NCI-H1092 (cell line): ENCODE measurements at places on chromosomes 12 and 14.

DNA sequence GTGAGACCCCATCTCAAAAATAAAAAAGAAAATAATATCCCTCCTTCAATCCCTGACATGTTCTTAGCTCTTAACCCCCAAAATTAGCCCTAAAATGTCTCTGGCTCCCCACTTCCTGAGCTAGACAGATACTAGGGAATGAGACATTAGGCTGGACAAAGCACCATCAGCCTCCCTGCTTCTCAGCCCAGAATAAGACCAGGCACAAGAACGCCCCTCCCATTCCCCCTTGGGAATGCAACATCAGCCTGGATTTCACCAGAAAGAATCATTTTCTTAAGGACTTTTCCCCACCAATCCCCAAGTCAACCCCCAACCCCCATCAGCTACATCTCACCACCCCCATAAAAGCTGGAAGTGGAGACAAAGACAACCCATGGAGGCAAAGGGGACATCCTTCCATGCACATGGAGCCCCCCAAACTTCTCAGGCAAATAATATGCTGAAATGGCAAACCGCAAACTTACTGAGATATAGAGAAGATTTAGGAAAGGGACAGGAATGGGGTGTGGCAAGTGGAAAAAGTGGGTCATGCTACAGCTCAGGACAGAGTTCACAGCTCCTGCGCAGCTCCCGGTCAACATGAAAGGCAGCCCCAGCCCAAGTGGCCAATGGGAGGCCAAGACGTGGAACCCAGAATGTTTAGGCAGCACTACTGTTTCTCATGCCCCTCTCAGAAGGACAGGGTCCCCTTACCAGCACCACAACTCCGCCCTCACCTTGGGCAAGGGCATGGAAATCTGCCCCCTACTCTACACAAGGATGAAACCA lies 2.7 kb downstream of the CHD4 start:
- no peak for DNase-seq

GRCh38 chr14:85319101-85319500 lies 210.8 kb upstream of the FLRT2 start:
- DNase-seq = no peak

DNA sequence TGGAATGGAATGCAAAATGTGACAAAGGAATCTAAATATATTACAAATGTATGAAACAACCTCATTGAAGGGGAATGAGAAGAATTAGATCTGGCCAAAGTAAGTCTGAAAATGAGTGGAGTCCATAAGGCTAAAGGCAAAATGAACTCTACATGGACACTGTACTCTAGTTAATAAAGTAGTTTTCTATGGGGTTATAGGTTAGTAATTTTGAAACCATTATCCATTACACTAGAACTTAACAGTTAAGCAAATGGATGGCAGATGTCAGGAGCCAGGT lies 222.1 kb downstream of the NUAK1 start:
- no peak for DNase-seq

GRCh38 chr14:54627540-54628363 lies 60.8 kb downstream of the SAMD4A start:
- DNase-seq = no peak

DNA sequence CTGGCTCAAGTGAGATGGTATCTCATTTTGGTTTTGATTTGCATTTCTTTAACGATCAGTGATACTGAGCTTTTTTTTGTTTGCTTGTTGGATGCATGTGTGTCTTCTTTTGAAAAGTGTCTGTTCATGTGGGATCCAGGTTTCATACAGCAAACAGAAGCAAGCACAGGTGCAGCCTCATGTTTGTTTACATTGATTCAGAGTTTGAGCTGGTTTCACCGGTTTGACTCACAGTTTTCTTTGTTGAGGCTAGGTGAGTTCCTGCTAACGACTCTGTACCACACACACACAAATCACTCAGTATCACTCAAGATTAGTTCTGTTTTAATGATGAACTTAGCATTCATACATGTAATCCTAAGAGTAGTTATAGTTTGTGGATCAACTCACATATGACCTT lies 3.7 kb downstream of the OR10G2 start:
- DNase-seq = no peak

GRCh38 chr12:76562130-76562529 lies 2.6 kb upstream of the OSBPL8 start:
- DNase-seq = no peak

DNA sequence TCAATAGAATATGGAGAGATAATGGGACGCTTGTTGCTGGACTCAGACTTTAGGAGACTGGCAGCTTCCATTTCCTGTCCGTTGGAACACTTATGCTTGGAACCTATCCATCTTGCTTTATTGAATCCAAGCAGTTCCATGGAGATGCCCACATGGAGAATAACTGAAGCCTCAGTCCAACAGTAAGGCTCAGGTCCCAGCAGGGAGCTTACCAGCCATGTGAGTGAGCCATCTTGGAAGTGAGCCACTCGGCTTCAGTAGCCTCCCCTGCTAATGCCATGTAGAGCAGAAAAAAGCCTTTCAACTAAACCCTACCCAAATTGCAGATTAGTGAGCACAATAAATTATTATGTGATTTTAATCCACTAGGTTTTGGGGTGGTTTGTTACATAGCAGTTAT lies 538.8 kb upstream of the STXBP6 start:
- DNase-seq = peak; percentile 22

- no peak for DNase-seq
Measured at GRCh38 chr14:53011053-53011462, 60.2 kb upstream of the FERMT2 start.

DNA sequence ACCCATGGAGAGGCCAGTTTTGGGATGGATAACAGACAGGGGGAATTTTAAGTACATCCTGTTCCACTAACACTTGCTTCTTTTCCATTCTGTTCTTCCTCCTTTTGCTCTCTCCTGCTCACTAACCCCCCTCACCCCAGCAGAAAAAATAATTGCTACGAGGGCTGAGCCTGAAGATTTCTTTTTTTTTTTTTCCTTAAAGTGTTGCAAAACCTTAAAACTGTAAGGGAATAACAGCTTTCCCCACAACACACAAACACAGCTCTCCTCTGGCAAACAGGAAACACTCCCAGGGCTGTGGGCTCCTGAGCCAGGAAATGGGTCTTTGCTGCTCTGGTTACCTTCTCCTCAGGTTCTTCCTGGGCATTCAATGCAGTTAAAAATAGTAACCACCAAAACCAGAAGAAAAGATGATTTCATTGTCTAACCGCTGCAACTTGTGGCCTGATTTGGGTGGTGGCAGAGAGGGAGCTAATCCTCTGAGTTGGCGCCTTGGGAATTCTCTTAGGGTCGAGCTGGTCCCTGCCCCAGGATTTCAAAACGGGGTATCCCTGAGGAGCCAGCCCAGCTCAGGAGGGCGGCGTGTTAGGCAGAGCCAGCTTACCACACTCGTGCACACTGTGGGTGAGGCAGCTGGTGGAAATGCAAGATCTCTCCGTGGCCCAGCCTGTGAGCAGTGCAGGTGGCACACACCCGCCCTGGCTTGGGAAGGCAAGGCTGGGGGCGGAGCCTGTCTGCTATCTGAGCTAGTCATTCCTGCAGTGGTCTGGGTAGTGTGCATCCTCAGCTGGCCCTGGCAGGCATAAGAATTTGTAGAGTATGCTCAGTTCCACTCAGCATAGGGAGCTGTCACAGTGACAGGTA lies 17.1 kb upstream of the EMP1 start:
- DNase-seq = no peak

GRCh38 chr12:2101359-2101758 lies 48.6 kb downstream of the CACNA1C start:
- no peak for DNase-seq

DNA sequence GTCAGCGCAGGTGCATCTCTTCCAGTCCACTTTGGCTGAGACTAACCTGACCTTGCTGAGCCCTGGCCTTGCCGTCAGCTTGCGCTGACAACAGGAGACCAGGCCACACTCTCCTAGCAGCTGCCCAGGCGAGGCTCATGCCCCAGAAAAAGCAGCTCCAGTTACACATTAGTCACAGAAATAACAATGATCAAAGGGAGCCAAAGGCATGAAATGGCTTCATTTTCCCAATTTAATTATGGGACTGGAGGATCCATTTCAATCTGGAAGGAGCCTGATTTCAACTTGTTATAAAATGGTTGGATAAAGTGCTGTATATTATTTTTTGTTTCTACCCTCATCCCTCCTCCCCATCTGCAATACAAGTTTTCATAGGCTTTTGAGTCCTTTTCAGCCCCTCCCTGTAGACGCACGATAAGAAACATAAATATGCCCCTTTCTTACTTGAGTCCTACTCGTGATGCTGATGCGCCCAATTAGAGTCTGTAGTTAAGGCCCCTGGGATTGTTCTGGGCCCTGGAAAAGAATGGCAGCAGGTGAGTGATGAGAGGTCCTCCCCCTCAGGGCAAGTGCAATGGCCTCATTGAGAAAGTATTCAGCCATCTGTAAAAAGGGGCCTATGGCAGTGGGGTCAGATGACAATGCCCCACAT lies 376.0 kb downstream of the C12orf75 start:
- no peak for DNase-seq

- DNase-seq = no peak
Measured at GRCh38 chr12:93877446-93877845, 200.3 kb downstream of the CRADD start.

- DNase-seq = no peak
Measured at GRCh38 chr14:59214702-59215302, 26.3 kb downstream of the DAAM1 start.

- DNase-seq = no peak
Measured at GRCh38 chr12:10354502-10354901, 35.3 kb downstream of the KLRK1 start.

GRCh38 chr12:31727192-31727591 lies 1.6 kb downstream of the AMN1 start:
- no peak for DNase-seq

- no peak for DNase-seq
Measured at GRCh38 chr12:123723011-123723410, 10.9 kb downstream of the ATP6V0A2 start.

- no peak for DNase-seq
Measured at GRCh38 chr14:82419933-82420332, 886.3 kb upstream of the SEL1L start.

GRCh38 chr12:64621257-64621942 lies 11.1 kb downstream of the RASSF3 start:
- DNase-seq = no peak

DNA sequence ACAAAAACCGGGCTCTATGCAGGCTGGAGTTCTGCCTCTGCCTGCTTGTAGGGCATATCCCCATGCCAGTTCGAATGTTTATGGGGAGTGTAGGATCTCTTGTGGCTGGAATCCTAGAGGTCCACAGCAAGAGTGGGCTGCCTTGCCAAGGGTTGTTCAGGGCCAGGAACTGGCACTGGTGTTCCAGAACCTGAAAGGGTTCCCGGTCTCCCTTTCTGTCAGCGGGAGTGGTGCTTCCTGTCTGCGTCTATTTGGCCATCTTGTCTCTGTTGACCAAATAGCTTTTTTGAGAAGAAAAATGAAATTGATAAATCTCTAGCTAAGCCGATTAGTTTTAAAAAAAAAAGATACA lies 17.8 kb downstream of the OLR1 start:
- no peak for DNase-seq

DNA sequence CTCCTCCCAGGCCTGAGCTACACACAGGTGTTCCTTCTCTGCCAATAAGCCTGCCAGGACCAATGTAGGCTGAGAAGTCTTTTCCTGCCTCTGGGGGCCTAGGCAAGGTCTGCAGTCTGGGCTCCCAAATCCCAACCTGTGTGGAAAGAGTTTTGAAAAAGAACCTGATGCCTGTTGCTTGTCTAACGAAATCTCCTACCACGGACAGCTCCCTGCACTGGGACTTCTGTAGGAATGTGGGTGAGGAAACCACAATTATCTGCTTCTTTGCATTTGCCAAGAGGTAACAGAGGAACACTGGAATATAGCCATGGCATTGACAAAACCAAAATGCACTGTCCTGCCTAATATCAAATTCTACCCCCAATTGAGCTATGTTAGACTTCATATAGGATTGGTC lies 877.0 kb upstream of the TMEM132C start:
- DNase-seq = no peak

DNA sequence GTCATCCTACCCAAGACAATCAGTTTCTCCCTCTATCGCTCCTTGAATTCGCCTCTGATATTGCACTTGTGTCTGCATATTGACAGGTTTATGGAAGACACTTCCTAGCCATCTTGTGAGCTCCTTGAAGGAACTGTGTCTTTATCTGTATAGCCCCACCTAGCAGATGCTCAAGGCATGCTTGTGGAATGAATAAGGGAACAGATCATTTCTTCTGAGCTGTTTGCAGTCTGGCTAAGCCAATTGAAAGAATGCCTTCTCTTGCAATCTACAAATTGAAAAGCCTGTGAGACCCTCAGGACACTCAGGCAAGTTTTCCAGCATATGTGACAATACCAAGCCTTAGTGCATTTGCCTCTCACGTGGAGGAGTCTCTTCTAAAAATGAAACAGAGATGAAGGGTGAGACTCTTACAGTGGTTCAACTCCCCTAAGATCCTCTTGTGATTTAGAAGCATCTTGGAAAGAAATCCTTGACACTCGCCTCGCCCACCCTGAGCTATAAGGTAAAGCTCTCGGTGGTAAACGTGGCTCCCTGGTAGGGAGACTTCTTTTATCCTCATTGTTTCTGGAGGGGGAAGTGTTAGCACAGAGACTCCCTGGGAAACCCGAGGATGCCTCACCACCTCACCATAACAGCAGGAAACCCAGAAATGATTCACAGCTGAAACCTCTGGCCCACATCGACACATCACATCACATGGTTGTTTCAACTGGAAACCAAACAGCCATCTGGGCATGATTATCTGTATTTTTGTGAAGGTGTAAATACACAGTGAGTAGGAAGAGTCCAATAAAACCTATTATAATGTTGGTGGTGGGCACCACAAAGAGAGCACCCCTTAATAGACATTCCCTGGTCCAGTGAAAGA lies 112.3 kb upstream of the BCL2L14 start:
- no peak for DNase-seq

DNA sequence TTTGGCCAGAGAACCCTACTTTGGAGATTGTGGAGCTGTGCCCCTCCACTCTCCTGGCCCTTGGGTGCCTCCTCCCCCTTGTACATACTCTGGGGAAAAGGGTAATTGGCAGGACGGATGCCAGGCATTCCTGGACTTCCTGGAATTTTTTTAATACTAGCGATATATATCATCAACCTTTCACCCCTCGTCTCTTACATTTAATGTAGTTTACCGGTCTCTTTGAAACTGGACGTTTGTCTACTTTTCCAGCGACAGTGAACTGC lies 767 bp upstream of the CRY1 start:
- DNase-seq = no peak

- DNase-seq = no peak
Measured at GRCh38 chr12:526089-526488, 66.3 kb downstream of the B4GALNT3 start.

GRCh38 chr14:103056322-103057027 lies 874 bp downstream of the CDC42BPB start:
- no peak for DNase-seq

- DNase-seq = no peak
Measured at GRCh38 chr12:109418848-109419480, 58.1 kb downstream of the KCTD10 start.

- DNase-seq = no peak
Measured at GRCh38 chr14:96140952-96141351, 63.7 kb upstream of the BDKRB2 start.

- DNase-seq = no peak
Measured at GRCh38 chr12:75854681-75855309, 176.8 kb downstream of the PHLDA1 start.

GRCh38 chr14:33734387-33734786 lies 216.5 kb downstream of the EGLN3 start:
- no peak for DNase-seq

- DNase-seq = no peak
Measured at GRCh38 chr12:130049666-130050065, 112.6 kb upstream of the FZD10 start.

- peak; percentile 36 for DNase-seq
Measured at GRCh38 chr12:95593266-95593871, 42.1 kb upstream of the USP44 start.

- no peak for DNase-seq
Measured at GRCh38 chr12:68332728-68333630, 817 bp upstream of the MDM1 start.
